ENCODE measurements at places on chromosomes 6 and 20.

DNA sequence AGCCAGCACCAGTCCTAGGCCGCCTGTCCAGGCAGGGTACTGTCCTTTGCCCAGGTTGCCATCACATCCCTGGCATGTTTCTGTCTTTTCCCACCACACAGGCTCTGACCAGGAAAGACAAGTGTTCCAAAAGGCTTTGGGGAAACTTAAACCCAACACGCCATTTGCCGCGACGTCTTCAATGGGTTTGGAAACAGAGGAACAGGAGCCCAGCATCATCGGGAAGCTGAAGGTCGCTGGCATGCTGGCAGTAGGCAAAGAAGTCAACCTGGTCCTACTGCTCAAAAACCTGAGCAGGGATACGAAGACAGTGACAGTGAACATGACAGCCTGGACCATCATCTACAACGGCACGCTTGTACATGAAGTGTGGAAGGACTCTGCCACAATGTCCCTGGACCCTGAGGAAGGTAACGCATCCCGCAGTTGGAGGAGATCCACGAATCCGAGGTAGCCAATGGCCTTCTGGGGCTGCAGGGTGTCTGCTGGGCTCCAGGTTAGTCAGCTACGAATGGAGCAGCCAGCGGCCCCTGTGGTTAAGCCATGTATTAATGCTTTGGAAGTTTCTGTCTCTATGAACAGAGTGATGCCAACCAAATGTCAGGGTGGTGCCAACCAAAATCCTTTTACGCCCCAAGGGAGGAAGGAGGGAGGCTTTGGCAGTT is 36.2 kb downstream of the TGM3 start:
- DNase-seq: no peak

DNA sequence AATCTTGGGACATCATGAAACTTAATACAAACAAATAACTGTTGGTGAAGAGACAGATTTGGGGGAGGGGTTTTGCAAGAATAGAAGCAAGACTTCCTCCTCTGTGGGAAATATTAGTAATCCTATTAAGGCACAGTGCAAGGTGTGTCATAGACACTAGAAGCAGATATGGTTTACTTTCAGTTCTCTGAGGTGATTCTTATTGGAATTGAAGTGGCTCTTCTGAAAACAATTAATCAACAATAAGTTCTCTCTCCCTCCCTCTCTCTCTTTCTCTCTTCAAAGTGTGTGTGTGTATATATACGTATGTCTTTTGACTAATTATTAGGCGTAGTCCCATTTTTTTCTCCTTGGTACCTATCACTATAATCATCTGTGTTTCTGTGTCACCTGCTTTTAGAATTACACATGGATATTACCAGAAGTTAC is 99.8 kb downstream of the HIVEP2 start:
- DNase-seq: no peak

- no peak for DNase-seq
These were observed 47.1 kb downstream of the IRF4 start for GRCh38 chr6:438634-439170.

- no peak for DNase-seq
These were observed 246.7 kb downstream of the FOXC1 start for GRCh38 chr6:1856381-1856780.

DNA sequence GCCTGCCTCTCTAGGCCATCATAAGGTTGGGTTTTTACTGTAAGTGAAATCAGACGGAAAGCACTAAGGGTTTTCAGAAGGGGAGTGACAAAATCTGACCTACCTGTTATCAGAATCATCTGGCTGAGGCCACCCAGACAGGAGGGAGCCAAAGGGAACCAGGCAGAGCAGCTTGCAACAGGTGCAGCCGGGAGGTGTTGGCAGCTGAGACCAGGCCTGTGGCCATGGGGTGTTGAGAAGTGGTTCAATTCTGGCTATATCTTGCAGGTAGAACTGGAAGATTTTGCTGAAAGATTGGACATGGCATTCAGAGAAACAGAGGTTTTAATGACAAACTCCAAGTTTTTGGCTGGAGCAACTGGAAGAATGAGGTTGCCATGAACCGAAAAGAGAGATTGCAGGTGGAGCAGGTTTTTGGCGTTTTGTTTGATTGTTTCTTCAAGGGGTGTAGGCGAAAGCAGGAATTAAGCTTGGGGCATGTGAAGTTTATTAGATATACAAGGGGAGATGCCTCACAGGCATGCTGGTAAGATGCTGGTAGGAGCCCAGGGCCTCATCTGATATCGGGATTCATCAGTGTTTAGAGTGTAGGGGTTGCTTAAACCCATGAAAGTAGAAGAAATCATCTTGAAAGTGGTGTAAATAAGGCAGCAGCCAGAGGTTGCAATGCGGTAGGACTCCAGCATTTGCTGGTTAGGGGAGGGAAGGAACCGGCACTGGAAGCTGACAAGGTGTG is 35.1 kb upstream of the MAP3K4 start:
- no peak for DNase-seq

DNA sequence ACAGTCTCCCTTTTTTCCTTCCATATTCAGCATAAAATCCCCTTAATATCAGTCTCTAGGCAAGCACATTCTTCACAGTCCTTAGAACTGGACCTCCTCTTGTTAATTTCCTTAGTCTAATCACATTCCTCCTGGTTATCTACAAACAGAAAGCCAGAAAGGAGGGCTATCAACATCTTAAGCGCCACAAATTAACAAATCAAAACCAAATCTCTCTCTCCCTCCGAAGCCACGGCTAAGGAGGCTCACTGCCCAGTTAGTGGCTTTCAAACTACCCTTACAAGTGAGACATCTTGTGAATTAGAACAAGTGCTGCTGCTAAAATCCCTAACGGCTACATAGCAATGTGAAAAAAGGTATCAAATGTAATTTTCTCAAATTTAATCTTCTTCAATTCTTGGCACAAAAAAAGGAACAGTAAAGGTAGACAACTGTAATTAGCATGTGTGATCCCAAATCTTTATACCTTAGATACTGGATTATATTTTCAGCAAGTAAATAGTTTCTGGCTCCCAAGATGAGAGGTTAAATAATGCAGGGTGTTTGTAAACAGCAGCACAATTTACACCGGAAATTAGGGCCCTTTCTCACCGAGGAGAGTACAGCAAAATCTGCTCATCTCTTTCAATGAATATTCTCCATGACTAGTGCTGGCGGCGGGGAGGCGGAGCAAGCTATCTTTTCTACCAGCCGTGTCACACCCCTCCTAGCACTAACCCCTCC is 1.4 kb upstream of the TRIM39 start:
- no peak for DNase-seq

- no peak for DNase-seq
These were observed 24.1 kb upstream of the MYLIP start for GRCh38 chr6:16104624-16105433.

DNA sequence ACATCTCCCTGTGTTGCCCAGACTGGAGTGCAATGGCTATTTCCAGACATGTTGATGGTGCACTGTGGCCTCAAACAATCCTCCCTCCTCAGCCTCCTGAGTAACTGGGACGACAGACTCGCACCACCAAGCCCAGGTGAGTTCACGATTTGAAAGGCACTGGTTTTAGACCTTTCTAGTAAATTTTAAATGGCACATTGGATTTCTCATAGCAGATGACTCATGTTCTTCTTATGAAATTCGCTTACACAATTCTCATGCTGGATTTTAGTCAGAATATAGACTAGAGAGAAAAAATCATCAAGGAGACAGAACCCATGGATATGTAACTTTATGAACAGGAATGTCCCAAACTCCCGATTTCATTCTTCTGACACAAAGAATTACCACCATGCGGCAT is 18.1 kb upstream of the PXDC1 start:
- DNase-seq: no peak

DNA sequence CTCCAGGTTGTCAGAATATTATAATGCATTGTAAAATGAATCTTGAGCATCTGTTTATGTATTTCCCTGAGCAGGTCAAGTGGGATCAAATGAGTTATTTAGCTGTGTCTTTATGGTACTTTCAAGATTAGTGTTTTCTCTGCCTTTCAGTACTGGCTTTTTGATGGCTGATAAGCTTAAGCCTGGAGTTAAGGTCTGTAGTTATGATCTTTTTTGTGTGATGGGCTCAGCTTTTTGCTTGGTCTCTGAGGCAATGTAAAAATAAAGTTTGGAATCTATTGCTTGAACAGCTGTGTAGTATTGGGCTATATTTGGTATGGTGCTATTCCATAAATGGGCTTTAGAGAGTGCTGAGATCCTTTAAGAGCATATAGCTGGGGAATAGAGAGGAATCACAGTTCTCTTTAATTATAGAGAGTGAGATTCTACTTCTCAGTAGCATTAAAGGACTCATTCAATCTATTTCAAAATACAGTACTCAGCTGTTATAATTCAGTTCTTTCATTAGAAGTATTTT is 40.7 kb downstream of the ZNF451 start:
- DNase-seq: no peak

DNA sequence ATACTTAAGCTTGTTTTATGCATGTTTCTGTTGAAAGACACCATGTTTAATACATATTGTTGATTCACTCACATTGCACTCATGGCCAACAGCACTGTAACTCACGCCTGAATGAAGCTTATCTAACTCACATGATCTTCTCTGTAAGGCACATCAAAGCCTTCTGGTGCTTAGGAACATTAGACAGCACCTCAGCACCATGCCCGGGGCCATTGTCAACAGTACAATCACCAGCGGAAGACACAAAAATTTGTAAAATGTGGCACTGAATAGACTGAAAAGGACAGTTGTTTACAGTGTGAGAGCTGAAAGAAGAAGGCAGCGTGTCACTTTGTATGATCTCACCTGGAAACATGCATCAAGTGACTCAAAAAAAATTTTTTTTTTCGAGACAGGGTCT is 8.9 kb upstream of the TCF15 start:
- no peak for DNase-seq

GRCh38 chr6:8389036-8389818 is 46.1 kb downstream of the SLC35B3 start:
- no peak for DNase-seq

DNA sequence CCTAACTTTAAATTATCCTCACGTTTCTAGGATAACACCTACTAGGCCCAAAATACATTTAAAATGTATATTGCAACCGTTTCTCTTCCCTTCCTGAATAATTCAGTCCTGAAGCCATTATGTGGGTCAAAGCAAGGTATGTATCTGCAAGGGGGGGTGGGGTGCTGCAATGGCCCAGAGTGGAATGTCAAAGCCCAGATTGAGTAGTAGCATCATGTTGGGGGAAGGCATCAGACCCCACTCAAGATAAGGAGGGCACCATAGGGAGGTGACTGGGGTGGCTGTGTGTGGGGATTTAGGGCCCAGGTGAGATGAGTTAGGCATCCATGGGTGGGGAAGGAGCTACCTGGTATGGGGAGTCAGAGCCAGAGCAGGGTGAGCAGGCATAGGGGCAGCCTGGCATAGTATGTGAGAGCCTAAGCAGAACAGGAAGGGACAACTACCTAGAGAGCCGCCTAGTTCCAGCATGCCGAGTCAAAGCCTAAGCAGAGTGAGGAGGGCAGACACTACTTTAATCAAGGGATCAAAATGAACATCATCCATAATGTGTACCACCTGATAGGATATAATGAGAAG is 48.2 kb downstream of the ZNF292 start:
- DNase-seq: no peak

DNA sequence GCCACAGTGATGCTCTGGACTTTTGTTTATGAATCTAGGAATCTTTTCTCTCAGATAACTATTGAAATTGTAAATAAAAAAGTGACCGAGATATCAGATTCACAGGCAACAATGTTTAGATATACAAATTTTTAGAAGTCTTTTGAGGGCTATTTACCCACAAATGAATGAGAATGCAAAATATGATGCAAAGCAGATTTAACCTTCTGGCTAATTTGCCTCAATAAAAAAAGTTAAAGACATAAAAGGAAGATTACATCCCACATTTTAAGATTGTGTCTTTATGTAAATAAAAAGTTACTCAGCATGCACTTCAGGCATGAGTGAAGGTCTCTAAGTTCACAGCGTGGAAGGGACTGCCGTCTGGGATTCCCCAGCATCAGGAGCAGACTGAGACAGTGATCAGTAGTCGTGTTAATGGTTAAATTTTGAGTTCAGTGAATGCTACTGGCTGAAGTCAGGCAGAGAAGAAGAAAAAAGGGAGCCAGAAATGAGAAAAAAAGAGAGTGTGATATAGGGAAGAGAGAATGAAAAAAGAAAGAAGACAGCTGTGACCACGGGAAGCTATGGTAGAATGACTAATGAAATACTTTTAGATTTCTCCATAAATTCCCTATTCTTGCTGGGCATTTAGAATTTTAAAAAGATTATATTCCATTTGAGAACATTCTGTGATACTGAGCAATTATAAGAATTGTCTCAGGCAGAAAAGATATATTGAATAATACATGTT is 93.6 kb downstream of the MYB start:
- no peak for DNase-seq

GRCh38 chr6:158879180-158879579 is 60.0 kb upstream of the EZR start:
- DNase-seq: no peak

- no peak for DNase-seq
These were observed 2.7 kb downstream of the CSTF1 start for GRCh38 chr20:56395166-56395565.

- DNase-seq: no peak
These were observed 155.5 kb downstream of the PRL start for GRCh38 chr6:22141241-22141745.

Data from right renal cortex interstitium (tissue), 3 donors.